ENCODE measurements at places on chromosomes 2 and 18.
A peak's percentile ranks its signal among the peaks of the same experiment; 100 is the strongest.

DNA sequence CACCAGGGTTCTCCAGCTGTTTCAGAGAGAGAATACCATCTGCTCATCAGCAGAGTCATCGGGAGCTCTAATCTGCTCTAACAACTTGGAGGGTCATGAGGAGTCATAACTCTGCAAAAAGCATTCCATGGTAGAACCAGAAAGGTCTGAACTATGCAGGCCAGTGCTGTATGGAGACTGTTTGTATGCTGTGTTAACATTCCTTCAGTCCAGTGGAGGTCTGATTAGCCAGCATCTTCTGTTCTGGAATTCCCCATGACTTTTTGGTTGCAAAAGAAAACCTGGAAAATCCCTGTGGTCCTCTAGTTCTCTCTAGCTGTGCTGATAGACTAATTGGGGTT lies 9.4 kb upstream of the ITGB6 start:
- DNase-seq, result no peak

- no peak for DNase-seq
Observed at GRCh38 chr2:150594299-150594698, 106.8 kb upstream of the RND3 start.

- DNase-seq, result no peak
Observed at GRCh38 chr2:47301277-47301618, 101.7 kb upstream of the MSH2 start.

DNA sequence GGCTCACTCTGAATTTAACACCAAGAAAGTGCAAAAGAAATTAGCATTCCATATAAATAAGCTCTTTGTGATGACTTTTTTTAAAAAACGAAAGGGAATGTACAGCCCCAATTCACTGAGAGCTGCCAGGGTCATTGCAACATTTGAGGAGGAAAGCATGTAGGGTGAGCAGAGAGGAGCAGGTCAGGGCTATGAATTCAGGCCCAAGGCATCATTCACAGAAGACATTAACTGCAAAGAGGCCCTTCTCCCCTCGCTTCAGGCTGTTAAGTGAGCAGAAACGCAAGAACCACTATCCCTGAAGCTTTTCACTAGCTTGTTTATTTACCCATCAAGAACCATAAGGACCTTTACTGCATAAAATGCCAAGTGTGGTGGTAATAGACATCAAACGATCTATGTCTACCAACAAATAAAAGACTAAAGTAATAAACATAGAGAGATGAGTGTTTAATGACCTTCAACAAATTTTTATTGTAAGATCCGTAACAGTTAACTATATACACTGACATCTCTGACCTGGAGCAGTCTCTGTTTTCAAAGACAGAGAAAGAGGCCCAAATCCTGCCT lies 333.1 kb upstream of the HNRNPA3 start:
- DNase-seq, result no peak

- DNase-seq, result no peak
Observed at GRCh38 chr2:223954401-223954800, 2.9 kb upstream of the MRPL44 start.

DNA sequence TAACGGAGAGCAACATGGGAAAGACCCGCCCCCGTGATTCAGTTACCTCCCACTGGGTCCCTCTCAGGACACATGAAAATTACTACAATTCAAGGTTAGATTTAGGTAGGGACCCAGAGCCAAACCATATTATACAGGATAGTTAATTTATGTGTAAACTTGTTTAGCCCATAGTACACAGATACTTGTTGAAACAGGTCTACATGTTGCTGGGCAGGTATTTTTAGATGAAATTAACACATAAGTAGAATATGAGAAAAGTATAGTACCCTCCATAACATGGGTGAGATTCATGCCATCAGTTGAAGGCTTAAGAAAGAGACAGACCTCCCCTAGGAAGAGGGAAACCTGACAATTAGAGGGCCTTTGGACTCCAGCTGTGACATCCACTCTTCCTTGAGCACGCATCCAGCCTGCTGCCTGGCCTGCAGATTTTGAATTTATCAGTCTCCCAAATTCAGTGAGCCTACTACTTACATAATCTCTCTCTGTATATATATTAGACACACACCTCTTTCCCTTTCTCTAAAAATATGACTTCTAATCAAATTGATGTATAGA lies 463.5 kb upstream of the NETO1 start:
- DNase-seq, result no peak

DNA sequence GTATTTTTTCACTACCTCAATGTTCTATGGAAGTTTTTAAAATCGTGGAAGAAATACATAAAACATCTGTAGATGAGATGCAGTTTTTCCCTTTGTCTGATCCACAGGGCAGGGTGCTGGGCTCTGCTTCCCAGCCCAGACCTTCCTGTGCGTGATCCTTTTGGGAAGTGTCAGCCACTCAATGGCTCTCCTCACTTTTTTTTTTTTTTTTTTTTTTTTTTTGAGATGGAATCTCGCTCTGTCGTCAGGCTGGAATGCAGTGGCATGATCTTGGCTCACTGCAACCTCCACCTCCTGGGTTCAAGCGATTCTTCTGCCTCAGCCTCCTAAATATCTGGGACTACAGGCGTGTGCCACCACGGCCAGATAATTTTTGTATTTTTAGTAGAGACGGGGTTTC lies 32.8 kb downstream of the SOWAHC start:
- no peak for DNase-seq

GRCh38 chr2:40564184-40564583 lies 112.3 kb upstream of the SLC8A1 start:
- DNase-seq, result no peak

DNA sequence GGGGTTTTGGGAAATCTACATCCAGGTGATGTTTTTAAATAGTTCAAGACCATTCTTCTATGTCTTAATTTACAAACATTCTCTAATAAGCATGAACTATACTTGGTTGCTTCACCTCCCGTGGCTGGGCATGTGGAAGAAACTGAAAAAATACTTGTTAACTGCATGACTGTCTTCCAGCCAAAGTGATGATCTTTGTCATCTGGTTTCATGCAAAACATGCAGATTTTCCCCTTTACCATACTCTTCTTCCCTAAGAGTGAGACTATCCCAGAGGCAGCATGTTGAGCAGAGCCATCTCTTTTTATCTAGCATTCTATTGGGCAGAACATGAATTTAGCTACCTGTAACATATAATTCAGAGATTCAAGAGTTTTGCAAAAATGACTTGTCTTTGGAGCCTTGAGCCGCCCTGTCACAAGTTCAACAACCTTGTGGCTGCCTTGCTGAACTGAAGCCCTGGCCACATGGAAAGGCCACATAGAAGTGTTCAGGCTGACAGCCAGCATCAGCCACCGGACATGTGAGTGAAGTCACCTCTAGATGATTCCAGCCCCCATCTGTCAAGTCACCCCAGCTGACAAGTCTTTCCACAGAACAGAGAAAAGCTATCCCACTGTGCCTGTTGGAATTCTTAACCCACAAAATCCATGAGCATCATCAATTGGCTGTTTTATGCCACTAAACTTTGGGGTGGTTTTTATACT lies 142.8 kb downstream of the ANKRD44 start:
- DNase-seq, result no peak

- no peak for DNase-seq
Observed at GRCh38 chr18:54086863-54087262, 137.6 kb downstream of the MBD2 start.

GRCh38 chr18:52903857-52904256 lies 563.9 kb downstream of the DCC start:
- DNase-seq, result no peak

- peak; percentile 82 for DNase-seq
Observed at GRCh38 chr2:207625014-207625907, at the start of gene METTL21A. METTL21A (minus strand) TSS chr2:207625394; CDS start chr2:207624375, 1,019 bp downstream.

GRCh38 chr18:62751341-62751821 lies 36.0 kb downstream of the PHLPP1 start:
- DNase-seq, result peak; percentile 88

DNA sequence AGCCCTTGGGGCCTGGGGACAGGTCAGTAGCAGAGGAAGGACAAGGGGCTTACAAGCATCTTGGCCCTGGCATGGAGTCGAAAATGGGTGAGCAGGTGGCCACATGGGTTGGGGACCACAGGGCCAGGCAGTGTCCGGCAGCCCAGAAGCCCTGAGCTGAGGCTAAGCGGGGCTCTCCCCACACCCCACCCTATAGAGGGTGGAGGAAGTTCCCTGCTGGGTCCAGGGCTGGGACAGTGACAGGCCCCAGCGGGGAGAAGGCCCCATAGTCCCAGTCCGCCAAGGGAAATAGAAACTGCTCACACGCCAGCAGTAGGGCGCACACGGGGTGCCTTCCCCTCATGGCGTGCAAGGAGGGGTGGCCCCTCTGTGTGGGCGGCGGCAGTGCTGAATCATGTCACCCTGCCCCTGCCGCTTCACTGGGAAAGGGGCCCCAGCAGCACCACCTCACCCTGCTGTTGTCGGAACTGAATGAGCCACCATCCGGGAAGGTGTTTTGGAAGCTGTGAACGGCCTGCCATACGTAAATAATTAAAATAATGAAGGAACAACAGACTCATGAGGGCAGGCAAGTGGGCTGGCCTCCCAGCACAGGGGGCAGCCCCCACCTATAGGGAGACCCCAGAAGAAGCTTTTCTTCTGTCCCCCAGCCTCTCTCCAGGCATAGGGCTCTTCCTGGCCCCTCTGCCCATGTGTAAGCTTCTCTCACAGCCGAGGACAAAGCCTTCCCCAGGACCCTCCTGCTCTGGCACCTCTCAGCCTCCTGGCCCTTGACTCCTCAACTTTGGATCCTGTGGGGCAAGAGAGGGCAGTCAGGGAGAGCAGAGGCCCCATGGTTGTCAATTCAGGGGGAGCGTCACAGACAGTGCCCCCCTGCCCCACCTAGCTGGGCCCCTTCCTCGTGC lies 12.7 kb upstream of the DUSP2 start:
- no peak for DNase-seq

GRCh38 chr2:171814883-171815282 lies 79.2 kb downstream of the SLC25A12 start:
- no peak for DNase-seq

- no peak for DNase-seq
Observed at GRCh38 chr2:195842932-195843331, 185.9 kb downstream of the SLC39A10 start.

DNA sequence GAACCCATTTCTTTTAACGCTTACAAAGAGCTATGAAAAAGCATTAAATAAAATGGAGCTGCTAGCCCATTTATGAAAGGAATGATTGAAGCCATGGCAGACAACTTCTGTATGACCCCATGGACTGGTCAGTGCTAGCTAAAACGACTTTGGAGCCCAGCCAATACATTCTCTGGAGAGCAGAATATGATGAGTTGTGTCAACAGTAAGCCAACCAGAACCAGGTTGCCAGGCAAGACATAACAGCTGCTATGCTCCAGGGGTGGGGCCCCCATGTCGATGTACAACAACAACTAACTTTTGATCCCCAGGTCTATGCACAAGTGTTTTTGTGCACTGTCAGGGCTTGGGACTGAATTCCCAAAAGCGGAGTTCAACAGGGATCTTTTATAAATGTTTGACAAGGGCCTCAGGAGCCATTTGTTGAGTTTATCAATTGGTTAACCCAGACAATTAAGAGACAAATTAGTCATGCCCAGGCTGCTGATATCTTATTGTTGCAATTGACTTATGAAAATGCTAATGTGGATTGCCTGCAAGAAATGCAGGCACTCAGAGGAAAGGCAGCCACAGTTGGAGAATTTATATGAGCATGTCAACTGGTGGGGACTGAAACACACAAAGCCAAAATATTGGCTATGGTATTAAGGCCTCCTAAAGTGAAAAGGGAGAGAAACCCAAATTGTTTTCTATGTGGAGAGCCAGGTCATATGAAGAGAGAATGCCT lies 64.6 kb upstream of the MYO3B start:
- no peak for DNase-seq

GRCh38 chr2:24972315-24972961 lies 683 bp upstream of the DNAJC27 start:
- peak; percentile 88 for DNase-seq

- no peak for DNase-seq
Observed at GRCh38 chr2:13524492-13524891, 807.8 kb downstream of the TRIB2 start.

DNA sequence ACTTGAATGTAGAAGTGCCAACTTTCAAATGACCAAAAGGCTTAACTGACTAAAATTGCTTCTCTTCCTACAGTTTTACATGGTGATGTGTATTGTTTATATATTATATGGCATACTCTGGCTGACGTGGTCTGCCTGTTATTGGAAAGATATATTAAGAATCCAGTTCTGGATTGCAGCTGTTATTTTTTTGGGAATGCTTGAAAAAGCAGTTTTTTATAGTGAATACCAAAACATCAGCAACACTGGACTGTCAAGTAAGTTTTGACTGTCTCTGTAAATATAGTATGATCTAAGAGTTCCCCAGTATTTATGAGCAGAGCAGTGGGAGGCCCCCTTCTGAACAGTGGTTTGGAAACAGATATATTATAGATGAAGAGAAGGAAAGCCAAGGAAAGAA lies 26.2 kb downstream of the TMEM87B start:
- DNase-seq, result no peak

DNA sequence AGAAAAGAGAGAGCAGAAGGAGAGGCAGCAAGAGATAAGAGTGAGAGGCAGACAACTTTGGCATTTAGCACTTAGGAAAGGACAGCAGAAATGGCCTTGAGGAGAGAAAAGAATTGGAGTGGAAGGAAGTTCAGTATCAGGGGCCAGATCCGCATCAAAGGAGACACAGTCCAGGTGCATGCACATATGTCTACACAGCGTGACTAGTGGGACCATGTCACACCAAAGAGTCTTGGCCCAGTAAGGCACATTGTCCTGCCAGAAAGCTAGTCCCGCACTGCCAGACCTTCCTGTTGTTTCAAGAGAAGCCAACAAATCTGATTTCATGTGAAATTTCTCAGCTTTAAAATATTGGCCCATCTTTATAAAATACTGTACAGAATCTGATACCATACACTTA lies 8.5 kb upstream of the STK39 start:
- no peak for DNase-seq

DNA sequence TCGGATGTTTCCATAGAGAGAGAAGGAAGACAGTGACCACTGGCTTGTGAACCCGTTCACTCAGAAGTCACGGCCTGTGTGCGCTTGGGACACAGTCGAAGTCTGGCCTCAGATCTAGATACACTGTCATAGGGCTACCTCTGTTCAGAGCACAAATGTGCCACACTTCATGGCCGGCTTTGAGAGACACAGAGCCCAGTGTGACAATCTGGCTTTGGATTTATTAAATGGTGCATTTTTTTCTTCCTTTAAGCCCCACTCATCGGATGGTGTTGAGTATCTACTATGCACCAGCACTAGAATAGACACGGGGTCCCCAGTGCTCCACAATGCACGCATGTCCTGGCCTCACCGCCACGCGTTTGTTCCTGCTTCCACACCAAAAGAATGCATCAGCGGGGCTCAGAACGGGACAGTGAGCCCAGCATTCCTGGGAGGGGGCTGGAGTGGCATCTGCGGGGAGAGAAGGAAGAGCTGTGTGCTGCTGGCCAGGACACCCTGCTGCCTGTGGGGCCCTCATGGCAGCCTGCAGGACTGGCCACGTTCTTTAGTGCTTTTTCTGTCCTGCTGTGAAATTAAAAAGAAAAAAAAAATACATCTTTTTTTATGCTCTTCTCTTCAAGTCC lies 738.9 kb upstream of the SALL3 start:
- no peak for DNase-seq

- no peak for DNase-seq
Observed at GRCh38 chr2:12778811-12779579, 62.3 kb downstream of the TRIB2 start.
